ENCODE measurements at places on chromosomes 5 and 9.

- no peak for DNase-seq
Observed at GRCh38 chr9:129398961-129399633, 221.0 kb upstream of the IER5L start.

DNA sequence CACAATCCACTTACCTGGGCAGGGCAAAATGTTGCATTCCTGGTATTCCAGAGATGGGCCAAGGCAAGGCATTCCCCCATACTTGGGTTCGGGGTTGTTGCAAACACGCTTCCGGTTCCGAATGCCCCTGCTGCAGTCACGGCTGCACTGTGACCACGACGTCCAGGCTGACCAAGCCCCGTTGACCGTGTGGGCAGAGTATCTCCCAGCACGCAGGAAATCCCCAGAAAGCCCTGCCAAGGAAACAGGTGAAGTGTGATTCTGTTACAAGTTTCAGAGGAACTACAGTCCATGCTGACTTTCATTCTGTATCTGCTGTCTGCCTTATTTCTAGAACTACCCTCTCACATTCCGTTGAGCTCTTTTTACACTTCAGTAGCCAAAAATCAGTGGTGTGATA, 483.0 kb downstream of the SEMA5A start:
- no peak for DNase-seq

- DNase-seq: no peak
Observed at GRCh38 chr9:120257483-120257882, 322.5 kb downstream of the CDK5RAP2 start.

GRCh38 chr9:6051511-6051950, 36.1 kb upstream of the RANBP6 start:
- DNase-seq: no peak

GRCh38 chr9:38037981-38038306, 31.1 kb downstream of the SHB start:
- DNase-seq: no peak

GRCh38 chr9:12933957-12934356, 159.1 kb downstream of the LURAP1L start:
- DNase-seq: no peak

DNA sequence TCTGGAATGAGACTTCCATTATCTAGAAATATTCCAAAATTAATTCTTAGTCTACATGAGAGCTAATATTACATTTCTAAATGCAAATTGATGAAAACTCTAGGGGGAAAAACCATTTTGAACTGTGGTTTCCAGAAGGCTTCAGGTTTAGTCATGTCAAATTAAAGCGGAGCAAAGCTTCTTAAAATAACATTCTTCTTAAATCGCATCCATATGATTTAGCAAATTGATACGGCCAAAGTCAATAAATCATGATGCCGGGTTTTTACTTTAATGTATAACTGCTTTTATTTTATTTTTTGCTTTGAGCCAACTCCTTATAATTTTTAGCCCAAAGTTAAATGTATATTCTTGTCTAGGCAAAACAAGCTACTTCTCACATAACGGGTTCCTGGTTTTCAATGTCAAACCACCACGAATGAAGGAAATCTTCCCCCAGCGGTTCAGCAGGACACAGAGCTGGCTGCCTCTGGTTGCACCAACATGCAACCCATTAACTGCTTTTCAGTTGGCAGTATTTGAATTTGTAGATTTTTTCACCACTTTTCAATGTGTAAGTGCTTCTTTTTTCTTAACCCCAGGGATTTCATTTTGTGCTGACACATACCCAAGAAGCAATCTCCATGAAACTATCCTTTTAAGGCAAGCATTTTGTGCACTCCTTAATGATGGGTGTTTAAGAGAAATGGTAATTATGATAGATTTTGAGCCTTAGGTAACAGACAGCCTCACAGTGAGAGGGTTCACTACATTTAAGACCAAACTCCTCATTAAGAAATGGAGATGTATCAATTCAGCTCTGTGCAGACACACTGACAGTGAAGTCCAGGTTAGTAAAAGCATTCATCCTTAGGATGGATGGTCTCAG, 35.5 kb downstream of the EFNA5 start:
- DNase-seq: no peak

DNA sequence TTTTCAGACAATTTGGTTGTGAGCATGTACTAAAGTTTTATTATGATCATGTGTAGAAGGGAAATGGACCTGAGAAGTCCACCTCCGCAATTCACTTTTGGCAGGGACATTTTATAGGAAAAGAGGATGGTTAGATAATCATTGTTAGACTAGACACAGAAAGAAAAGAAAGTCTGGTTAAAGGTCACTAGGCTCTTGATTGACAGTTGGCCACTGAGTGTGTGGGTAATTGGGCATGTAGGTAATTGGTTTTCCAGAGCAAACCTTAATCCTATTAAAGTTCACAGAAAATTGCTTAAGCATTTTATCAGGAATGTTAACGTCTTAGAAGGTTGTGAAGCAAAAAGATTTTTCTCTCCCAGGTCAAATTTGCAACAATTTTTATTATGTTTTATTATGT, 158.5 kb upstream of the CLINT1 start:
- DNase-seq: no peak

GRCh38 chr9:84586662-84587061, 82.9 kb upstream of the NTRK2 start:
- DNase-seq: no peak

DNA sequence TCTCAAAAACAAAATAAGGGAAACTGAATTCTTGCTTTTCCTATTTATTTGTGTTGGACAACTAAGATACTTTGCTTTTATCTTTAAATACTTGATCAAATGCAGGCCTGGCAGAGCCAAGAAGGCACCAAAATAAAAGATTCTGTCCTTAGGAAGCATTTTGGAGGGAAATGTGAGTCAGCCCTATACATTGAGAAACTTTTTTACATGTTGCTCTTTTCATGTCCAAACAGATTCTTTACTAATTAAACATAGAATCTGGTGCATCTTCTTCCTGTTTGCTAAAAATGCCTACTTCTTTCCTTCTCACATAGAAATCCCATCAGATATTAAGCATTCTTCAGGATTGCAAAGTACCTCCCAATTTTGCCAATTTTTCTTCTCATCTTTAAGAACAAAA, 1160.4 kb downstream of the EFNA5 start:
- no peak for DNase-seq

- no peak for DNase-seq
Observed at GRCh38 chr5:33417632-33418031, 23.1 kb upstream of the TARS1 start.

- DNase-seq: no peak
Observed at GRCh38 chr5:139667001-139667729, 19.0 kb downstream of the CXXC5 start.

- no peak for DNase-seq
Observed at GRCh38 chr9:96033896-96034295, 158.4 kb downstream of the ERCC6L2 start.

DNA sequence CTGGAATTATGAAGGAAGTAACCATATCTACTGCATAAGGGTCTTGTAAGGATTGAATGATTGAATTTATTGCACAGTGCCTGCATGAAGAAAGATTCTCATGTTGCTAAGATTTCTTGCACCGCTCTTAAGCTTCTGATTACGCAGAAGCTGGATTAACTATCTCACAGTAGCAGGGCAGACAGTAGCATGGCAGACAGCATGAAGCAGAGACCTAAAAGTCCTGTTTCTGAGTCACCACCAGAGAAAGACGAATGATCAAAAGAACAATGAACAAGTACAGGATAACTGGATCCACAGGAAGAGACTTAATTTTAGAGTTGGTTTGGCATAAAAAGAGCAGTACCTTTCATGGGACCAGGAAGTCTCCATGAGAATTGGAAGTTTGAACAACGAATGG, 142.4 kb downstream of the MAPKAP1 start:
- DNase-seq: no peak

- no peak for DNase-seq
Observed at GRCh38 chr5:129216001-129216400, 121.5 kb downstream of the ISOC1 start.
